ENCODE measurements at places on chromosomes 11 and 22. TPM values are rescaled to one million over a fixed set of nuclear protein-coding genes. Genes with fewer than 3 reads are reported as not detected.

DNA sequence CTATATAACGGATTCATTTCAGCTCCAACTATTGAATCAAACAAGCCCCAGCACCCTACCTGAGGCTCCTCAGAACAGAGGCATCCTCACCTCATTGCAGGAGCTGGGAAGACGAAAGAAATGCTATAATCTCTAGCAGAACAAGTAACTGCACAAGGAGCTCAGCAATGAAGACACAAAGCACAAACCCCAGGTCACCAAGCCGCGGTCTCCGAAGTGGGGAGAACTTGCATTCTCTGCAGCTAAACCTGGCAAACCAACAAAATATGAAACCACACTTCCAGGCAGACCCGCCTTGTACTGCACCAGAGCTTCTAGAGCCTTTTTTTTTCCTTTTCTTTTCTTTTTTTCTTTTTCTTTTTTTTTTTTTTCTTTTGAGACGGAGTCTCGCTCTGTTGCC lies 21.8 kb upstream of the CD5 start:
- no peak for DNase-seq

GRCh38 chr11:130359419-130359818 lies 44.7 kb upstream of the ZBTB44 start:
- DNase-seq: no peak

DNA sequence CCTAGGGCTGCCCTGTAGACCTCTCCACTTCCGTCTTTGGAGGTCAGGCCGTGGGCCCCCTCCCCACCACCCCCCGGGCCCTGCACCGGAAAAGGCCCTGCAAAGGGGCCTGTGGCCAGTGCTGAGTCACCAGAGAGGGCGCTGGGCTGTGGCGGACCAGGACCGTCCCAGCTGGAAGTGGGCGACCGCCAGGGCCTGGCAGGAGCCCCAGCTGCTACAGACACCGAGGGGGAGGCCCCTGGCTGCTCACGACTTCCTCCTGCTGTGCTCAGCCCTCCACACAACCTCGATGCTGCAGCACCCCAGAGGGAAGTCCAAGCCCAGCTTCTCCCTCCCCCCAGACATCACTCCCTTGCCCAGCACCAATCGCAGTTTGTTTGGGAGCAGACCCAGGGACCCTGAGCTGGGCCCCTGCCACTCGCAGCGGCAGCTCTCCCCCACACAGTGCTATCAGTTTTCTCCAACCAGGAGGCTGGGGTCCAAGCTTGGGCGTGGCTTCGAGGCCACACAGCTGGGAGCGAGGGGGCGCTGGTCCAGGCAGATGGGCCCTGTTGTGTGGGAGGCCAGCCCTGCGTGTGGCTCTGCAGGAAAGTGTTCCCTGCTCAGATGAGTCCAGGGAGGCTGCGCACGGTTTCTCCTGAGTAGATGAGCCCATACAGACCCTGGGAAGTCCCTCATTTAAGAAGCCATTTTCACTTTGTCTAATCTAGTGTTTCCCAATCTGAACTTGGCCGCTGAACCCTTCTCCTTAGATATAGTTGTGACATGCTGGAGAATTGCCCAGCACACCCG lies 5.6 kb upstream of the SH3BP1 start:
- peak; percentile 85 for DNase-seq

DNA sequence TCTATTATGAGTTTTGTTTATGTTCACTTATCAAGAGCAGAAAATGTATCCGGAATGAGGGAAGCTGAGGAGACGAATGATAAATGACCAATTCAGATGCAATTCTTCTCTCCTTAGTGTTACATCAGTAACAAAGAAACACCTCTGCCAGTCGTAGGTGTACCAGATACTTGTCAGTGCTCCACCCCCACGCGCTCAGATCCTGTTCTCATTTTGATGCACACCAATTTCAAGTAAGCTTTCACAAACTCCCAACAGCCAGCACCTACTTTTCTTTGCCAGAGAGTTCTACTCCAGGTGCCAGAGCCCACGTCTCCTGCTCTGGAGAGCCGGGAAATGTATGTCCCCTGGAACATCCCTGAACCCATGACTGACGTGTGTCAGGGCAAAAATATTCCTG lies 43.7 kb downstream of the OR8B12 start:
- DNase-seq: no peak

Gene TREH
- total RNA-seq: 0.86 TPM

DNA sequence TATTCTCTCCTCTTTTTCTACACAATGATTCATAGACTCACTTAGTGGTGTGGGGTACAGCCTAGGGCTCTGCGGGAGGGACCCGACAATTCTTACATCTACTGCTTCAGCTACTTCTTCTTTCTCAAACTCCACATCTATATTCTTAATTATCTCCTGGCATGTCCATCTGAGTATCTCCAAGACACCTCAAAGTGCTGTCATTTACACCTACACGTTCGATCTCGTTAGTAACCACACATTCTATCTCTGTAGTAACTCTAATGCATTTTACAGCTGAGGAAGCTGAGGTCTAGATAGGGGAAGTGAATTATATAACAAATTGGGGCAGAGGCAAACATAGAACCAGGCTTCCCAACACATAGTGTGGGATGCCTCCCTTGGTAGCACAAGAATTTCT lies 27.7 kb upstream of the RRM1 start:
- DNase-seq: no peak

Gene TMPRSS5
- not detected for total RNA-seq

Gene SCT
- total RNA-seq: not detected

DNA sequence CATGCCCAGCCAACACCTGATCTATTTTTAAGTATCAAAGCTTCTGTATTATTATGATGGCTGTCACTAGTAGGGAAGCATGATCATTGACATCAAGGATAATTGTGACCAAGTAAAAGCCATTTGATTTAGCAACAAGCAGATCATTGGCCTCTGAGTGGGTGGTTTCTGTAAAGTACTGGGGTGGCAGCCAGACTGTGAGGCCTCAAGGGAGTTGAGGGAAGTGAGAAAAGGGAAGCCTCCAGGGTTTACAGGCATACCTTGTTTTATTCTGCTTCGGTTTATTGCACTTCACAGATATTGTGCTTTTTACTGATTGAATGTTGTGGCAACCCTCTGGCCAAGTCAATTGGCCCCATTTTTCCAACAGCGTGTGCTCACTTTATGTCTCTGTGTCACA lies 60.1 kb downstream of the PRR5L start:
- DNase-seq: no peak

DNA sequence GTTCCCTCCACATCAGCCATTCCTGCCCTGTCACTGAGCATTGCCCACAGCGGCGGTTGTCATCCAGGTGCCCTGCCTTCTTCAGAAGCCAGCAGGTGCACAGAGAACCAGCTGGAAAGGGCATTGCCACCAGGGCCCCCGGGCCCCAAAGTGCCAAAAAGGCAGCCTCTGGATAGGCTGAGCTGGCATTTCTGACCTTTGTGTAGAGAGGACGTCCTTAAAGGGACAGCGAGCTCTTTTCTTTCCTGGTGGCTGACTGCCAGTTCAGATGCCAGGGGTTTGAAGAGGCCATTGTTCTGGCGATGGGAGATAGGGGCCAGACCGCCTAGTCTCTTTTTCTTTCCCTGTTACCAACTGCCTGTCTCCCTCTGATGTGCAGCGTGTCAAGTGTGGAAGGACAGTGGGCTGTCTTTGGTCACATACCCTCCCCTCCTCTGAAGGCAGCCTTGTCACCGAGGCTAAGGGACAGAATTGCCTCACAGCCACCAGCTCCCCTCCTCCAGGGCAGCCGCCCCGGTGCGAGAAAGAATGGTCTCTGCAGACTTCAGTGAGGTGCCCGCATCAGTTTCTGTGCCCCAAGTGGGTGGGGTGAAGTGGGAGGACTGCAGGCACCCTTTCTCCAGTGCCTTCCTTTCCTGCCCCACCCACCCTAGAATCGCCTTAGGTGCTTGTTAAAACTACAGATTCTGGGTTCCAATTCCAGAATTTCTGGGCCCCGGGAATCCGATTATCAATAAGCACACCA lies 109.6 kb downstream of the SCN3B start:
- DNase-seq: no peak

DNA sequence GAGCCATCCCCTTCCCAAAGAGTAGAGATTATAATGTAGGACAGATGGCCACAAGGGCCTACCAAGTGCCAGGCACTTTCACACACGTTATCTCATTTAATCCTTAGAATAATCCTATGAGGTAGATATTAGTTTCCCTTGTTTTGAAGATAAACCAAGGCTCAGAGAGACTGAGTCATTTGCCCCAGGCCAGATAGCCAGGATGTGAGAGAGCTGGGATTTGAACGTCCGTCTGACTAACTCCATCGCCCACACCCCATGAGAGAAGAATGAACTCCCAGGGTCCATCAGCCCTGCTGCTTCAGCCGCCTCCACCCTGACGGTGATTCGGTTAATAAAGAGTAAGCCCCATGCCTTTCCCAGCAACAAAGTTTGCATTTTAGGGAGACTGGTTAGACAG lies 10.7 kb downstream of the PRG3 start:
- DNase-seq: no peak

DNA sequence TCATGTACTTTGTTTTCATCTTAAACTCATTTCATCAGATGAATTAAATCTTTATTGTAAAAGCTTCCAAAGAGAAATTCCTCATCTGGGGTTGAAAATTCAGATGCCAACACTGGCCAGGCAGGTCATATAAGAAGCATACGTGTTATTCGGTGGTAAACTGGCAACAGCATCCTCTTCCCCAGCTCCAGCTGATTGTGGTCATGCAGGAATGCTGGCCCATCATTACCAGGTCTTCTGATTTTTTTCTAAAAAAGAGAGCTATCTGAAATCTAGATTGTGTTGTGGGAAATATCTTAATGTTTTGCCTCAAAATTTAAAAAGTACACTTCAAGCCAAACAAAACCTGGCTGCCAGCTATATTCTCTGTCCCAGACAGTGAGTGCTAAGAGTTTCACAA lies 53.6 kb downstream of the ARFGAP2 start:
- DNase-seq: no peak

Gene MS4A15
- total RNA-seq: not detected

DNA sequence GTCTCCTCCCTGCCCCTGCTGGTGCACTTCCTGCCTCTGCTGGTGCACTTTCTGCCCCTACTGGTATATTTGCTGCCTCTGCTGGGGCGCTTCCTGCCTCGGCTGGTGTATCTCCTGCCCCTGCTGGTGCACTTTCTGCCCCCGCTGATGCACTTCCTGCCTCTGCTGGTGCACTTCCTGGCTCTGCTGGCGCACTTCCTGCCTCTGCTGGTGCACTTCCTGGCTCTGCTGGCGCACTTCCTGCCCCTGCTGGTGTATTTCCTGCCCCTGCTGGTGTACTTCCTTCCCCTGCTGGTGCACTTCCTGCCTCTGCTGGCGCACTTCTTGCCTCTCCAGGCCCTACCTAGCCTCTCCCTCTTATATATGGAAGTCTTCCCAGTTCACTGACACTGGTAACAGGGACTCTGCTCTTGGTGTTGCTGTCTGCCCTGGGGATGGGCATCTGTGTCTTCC lies 10.1 kb downstream of the MTFP1 start:
- no peak for DNase-seq
